ENCODE measurements at places on chromosomes 7 and 10.

- no peak for DNase-seq
These were observed 157.0 kb upstream of the ZMIZ1 start for GRCh38 chr10:78911533-78912340.

GRCh38 chr10:82505009-82505408, 630.0 kb downstream of the NRG3 start:
- DNase-seq: no peak

DNA sequence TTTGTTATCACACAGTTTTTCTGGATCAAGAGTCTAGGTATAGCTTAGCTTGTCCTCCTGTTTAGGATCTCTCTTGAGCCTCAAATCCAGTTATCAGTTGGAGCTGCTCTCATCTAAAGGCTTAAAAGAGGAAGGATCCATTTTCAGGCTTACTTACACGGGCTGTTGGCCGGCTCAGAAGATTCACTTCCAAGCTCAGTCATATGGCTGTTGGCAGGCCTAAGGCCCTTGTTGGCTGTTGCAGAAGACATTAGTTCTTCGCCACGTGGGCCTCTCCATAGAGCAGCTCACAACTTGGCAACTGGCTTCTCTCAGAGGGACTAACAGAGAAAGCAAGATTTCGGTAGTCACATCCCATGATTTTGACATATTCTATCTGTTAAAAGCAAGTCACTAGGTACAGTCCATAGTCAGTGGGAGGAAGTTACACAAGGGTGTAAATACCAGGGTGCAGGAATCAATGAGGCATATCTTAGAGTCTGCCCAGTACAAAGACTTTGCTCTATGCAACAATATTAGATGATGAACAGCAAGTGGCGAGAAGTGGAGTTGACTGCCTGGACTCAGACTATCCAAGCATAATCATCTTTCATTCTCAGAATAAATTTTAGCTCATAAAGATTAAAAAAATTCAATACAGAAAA, 280.1 kb upstream of the MBL2 start:
- no peak for DNase-seq

GRCh38 chr7:39433550-39433949, 132.7 kb upstream of the YAE1 start:
- peak; percentile 36 for DNase-seq

DNA sequence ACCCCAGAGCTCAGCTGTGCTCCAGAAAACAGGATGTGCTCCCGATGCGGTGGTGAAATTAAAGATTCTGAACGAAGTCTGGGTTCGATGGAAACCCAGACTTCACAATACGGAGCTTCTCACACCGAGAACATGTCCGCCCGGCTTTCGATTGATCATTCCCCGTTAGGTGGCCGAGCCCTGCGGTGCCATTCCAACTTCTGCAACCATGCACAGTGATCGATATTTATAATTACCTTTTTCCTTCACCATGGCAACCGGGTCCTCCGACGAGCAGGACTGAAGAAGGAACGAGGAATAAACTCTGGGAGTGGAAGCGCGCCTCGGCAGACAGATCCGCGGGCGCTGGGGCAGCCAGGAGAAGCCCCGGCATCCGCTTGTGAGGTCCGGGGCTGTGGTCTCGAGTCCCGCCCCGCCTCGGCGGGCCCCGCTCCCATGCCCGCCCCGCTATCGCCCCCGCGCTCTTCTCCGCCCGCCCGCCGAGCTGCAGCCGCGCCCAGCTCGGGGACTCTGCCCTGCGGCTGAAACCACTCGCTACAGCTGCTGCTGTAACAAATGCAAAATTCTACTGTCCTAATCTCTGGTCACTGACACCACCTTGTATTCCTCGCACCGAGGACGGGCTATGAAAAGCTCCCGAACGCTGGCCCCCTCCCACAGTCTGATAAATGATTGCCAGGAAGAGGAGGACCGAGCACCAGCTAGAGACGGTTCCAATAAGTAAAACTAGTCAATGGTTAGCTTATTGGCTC, 26.2 kb downstream of the ABLIM1 start:
- peak; percentile 20 for DNase-seq

GRCh38 chr7:50644586-50644985, 79.4 kb upstream of the DDC start:
- DNase-seq: no peak

GRCh38 chr10:6915307-6915706, 335.2 kb upstream of the PRKCQ start:
- no peak for DNase-seq

- DNase-seq: no peak
These were observed 60.9 kb downstream of the C10orf67 start for GRCh38 chr10:23283680-23284079.

DNA sequence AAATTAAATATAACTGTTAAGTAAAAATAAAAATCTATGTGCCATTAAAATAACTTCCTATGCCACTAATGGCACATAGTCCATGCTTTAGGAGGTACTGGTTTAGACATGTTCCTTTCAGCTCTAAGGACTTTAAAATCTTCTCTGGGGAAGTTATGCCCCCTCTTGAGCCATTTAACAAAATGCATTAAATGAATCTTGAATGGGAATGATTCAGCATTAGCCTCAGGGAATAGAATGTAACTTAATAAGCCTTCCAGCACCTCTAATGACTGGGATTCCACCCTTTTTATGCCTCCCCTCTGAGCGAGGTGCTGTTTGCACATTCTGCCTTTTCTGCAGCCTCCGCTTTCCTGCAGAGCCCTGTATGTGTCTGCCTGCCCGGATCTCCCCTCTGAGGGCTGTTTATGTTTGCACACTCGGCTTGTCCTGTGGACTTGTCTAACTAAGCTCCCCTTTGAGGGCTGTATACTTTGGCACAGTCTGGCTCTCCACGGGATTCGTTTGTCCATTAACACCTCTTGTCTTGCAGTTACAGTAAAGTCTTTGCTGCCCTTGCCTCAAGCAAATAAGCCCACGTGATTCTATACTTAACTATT, 108.4 kb upstream of the HPS1 start:
- DNase-seq: no peak

DNA sequence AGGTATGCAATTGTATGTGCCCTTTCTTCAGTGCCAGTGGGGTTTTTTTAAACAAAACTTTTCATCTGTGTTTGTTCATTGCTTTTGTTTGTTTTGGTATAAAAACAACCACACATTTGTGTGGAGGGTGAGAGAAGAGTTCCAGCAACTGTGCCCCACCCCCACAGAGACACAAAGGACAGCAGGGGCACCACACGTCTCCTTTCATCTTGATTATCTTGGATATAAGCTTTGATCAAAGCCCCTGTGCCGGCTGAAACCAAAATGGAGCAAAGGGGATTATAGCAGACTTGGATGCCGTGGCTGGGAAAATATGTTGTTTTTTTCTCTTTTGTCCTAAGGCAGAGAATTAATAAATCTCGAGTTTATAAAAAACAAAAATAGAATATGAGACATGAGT, 111.8 kb upstream of the RSU1 start:
- no peak for DNase-seq

GRCh38 chr10:73819513-73820093, 8.2 kb upstream of the NDST2 start:
- DNase-seq: peak; percentile 18

DNA sequence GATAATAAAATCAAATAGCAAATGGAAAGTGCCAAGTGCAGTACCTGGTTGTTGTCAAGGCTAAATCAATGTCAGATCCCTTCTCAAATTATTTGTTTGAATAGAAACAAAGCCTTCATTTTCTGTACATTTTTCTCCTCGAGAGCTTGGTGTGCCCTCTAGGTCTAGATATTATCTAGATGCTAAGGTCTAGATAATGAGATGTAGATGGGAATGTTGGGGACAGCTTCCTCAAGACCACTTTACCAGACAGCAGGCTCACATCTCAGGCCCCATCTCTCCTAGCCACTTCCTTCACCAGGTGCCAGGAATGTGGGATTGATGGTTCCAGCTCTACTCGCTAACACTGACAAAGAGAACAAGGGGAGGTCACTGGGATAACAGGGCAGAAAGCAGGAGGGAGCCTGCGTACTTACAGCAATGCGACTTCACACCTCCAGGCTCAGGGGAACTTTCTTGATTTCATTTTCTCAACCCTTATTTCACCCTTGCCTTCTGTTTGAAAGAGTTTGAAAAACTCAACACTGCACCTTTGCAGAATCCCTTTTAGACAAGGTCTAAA, 451.4 kb upstream of the VSTM2A start:
- no peak for DNase-seq

GRCh38 chr7:4479367-4480039, 202.6 kb upstream of the FOXK1 start:
- peak; percentile 24 for DNase-seq

- no peak for DNase-seq
These were observed 32.1 kb downstream of the GPR158 start for GRCh38 chr10:25206693-25207414.

GRCh38 chr10:113980408-113981087, 63.1 kb upstream of the ADRB1 start:
- DNase-seq: no peak

GRCh38 chr7:1096156-1097119, 8.5 kb downstream of the GPER1 start:
- no peak for DNase-seq
